ENCODE measurements at places on chromosomes 3 and 15. TPM values are rescaled to one million over a fixed set of nuclear protein-coding genes. Genes with fewer than 3 reads are reported as not detected.

FGD5 gene
- total RNA-seq, result not detected

CKMT1A gene
- 6.1 TPM for total RNA-seq

CPN2 gene
- not detected for total RNA-seq

GOLGA6A gene
- 0.13 TPM for total RNA-seq

REC114 gene
- total RNA-seq, result not detected

ANKRD34C gene
- not detected for total RNA-seq

ITIH4 gene
- 4.6 TPM for total RNA-seq

SLC28A2 gene
- total RNA-seq, result not detected

U2SURP gene
- total RNA-seq, result 175 TPM

GOLGA6B gene
- total RNA-seq, result not detected

TMEM39A gene
- total RNA-seq, result 42.9 TPM

MON1A gene
- 11.3 TPM for total RNA-seq

JMJD7 gene
- 16.0 TPM for total RNA-seq

CMTM8 gene
- total RNA-seq, result 2.7 TPM

GOLGA8R gene
- 0.74 TPM for total RNA-seq

FAM81A gene
- 40.3 TPM for total RNA-seq

XIRP1 gene
- total RNA-seq, result not detected

LDHAL6B gene
- total RNA-seq, result not detected

GPR15 gene
- 29.8 TPM for total RNA-seq

EID1 gene
- 93.7 TPM for total RNA-seq

STRIT1 gene
- total RNA-seq, result not detected

TOMM70 gene
- total RNA-seq, result 54.5 TPM

IGDCC3 gene
- not detected for total RNA-seq

HRH1 gene
- not detected for total RNA-seq
